ENCODE measurements at places on chromosomes 4 and X.

DNA sequence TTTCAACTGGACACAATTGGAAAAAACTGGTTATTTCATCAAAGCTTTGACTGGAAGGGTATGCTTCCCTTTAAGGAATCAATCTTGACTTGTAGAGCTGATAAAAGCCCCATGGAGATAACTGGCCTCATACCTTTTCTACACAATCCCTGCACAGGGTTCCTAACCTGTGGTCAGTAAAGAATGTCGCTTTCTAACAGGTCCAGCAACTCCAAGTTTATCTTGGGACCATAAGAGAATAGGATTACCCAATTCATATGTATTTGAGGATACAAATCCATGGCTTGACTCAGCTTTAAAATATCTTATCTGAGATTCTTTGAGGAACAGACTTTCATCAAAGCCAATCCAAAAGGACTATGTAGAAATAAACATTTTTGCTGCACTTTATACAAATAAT, 1399.8 kb upstream of the PABPC4L start:
- no peak for DNase-seq

- no peak for DNase-seq
Observed at GRCh38 chrX:101290957-101291603, at the start of gene TAF7L. Gene TAF7L (minus strand): TSS chrX:101291334. CDS start chrX:101287543, 3,791 bp downstream.

DNA sequence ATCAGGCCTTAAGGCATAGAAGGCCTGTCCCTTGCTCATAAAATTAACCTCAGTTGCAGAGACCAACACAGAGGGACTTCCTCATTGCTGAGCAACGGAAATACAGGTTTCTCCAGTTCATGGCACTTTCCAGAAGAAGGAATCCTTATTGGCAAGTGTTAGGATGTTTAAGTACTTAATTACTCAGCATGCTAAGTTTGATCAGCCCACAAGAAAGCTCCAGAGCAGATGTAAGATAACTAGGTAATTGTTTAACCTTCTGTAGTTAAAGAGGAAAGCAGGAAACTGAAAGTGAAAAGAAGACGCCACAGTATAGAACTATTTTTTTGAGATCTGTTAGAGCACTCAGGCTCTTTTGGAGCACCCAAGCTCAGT, 33.5 kb downstream of the SMS start:
- peak; percentile 79 for DNase-seq

GRCh38 chrX:10240918-10241317, 84.1 kb downstream of the CLCN4 start:
- DNase-seq = no peak
